ENCODE measurements at places on chromosomes 1 and 21.

DNA sequence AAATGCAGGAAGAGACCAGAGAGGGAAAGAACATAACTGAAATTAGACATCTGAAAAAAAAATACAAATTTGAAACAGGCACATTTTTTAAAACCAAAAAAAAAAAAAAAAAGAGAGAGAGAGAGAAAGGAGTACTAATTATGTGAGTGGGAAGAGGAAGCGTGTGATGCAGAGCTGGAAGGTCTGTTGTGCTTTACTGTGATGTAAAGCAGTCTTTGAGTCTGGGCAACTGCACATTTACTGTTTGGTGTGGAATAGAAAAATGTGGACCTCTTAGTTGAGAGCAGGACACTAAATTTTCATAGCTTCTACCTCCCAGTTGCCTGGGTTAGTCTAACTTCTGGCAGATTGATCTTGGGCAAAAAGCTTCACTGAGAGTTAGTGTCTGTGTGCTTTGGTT, 16.5 kb downstream of the LHX9 start:
- DNase-seq, result no peak

DNA sequence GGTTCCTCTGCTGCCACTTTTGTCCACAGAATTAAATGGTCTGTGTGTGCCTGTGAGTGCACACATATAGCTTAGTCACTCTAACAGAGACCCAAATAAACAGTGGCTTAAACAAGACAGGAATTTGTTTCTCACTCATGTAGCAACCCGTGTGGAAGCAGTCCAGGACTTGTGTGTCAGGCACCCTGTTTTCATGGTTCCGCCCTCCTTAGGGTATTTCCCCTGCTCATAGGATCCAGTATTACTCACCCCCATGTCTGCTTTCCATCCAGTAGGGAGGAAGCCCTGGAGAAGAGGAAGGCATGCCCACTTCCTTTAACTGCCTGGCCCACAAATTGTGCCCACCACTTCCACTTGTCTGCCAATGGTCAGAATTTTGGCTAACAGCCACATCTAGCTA, 41.3 kb upstream of the TACSTD2 start:
- no peak for DNase-seq

DNA sequence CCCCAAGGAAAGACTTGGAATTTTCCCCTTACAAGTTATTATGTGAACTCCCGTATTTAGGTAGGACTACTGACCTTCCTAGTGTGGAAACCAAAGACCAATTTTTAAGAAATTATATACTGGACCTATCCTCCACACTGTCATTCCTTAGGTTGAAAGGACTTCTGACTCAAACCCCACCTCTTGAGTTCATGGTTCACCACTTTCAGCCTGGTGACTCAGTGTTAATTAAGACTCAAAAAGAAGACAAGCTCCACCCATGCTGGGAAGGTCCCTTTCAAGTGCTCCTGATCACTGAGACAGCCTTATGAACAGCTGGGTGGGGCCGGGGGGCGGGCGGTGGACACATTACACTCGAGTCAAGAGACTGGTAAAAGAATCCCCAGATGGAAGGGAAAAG, 113.2 kb downstream of the LRRC53 start:
- no peak for DNase-seq

GRCh38 chr1:43850591-43851233, 82.9 kb upstream of the ARTN start:
- no peak for DNase-seq

All from brain pericyte (primary cell).